ENCODE measurements at places on chromosomes 3 and 15. TPM values are rescaled to one million over a fixed set of nuclear protein-coding genes. Genes with fewer than 3 reads are reported as not detected.
A peak's percentile ranks its signal among the peaks of the same experiment; 100 is the strongest.

DNA sequence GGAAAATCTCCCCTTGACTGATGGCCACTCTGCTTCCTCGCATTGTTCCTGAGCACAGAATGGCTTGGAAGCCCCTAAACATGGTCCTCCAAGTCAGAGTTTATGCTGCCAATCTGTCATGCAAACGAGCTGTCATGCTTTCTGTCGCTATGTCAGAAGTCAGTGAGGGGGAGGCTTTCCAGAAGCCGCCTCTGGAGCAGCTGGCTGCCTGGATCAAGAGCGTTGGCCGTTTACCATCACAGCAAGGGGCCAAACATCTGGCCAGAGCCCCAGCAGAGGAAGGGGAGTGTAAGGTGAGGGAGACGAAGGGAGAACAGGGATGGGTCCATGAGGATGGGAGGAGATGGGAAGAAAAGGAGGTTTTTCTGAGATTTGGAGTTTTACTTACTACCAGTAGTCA lies 372.6 kb upstream of the NR2F2 start:
- H3K4me1 ChIP-seq, result no peaks in the 10 kb centered on the region
- H3K27ac ChIP-seq, result no peak overlapping the region
- H3K36me3 ChIP-seq, result no peaks in the 10 kb centered on the region
- no peaks in the 10 kb centered on the region for H3K27me3 ChIP-seq
- no peak for DNase-seq

- no peaks in the 10 kb centered on the region for H3K27me3 ChIP-seq
- no peaks in the 10 kb centered on the region for H3K36me3 ChIP-seq
- peak within 1 kb of the TSS; percentile 47 for H3K4me3 ChIP-seq
- DNase-seq, result peak; percentile 44
- peaks cover 44% of the 10 kb centered on the region for H3K4me1 ChIP-seq
Observed at GRCh38 chr3:86990734-86991481, at the start of gene VGLL3. VGLL3 (minus strand) TSS chr3:86991149; CDS start chr3:86990743, 406 bp downstream.

DNA sequence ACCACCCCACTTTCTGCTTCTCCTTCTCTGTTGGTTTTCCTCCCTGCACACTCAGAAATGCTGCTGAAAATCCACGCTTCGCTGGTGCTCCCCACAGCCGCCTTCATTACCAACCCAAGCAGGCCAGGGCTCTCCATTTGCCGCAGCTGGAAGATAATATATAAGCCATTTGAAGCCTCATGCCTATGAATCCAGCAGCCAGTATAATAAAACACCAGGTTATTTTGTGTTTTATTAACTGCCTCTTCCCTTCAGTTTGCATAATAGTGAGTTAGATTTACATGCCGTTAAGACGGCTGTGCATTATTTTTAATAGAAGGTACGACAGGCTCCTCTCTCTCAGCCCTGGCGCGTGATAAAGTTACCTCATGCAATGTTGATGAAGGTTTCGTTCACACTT lies 86.6 kb downstream of the TOP2B start:
- no peak for DNase-seq
- H3K27me3 ChIP-seq, result no peaks in the 10 kb centered on the region
- peaks cover 5% of the 10 kb centered on the region for H3K36me3 ChIP-seq
- peaks cover 10% of the 10 kb centered on the region for H3K4me1 ChIP-seq
- H3K27ac ChIP-seq, result no peak overlapping the region

DNA sequence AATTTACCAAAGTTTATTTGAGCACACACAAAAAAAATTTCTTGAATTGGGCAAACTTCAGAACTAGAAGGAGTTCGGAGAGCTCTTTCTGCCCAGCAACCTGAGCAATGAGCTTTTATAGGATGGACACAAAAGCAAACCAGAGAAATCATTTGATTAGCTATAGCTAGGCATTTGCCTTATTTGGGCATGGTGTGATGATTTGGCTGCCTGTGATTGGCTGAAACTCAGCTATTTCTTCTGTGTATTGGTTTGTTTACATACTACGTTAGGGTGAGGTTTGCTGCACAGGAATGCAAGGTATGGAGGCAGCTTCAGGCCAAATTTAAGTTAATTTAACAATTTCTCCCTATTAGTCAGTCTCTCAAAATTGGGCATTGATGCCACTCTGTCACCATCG lies 65.1 kb downstream of the NEK11 start:
- DNase-seq, result no peak
- no peak overlapping the region for H3K27ac ChIP-seq
- H3K36me3 ChIP-seq, result no peaks in the 10 kb centered on the region

- no peaks in the 10 kb centered on the region for H3K4me1 ChIP-seq
- no peak overlapping the region for H3K27ac ChIP-seq
- H3K4me3 ChIP-seq, result no peak overlapping the region
Observed at GRCh38 chr3:38047896-38048295, 8.9 kb downstream of the DLEC1 start.

DNA sequence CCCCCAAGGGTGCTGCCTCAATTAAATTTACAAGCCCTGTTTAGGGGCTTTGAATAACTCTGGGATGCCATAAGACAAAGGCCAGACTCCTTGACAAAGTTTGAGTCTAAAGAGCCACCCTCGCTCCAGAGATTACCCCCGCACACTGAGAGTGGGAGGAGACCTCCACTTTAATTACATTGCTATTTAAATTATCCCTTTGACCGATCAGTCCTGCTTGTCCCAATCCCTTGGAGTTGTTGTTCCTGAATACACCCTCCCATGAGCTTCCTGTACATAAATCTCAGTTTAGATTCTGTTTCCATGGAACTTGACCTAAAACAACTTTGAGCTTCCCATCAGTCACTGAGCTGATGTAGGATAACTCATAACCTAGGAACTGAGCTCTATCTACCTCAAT lies 596.3 kb downstream of the PYDC2 start:
- DNase-seq, result peak; percentile 12
- no peak overlapping the region for H3K4me3 ChIP-seq
- no peak overlapping the region for H3K27ac ChIP-seq
- peaks cover 27% of the 10 kb centered on the region for H3K4me1 ChIP-seq
- H3K36me3 ChIP-seq, result no peaks in the 10 kb centered on the region

- no peaks in the 10 kb centered on the region for H3K4me1 ChIP-seq
- no peak for DNase-seq
- H3K27me3 ChIP-seq, result peaks cover 8% of the 10 kb centered on the region
- H3K27ac ChIP-seq, result no peak overlapping the region
- H3K4me3 ChIP-seq, result no peak overlapping the region
Observed at GRCh38 chr3:122627301-122627700, 49.9 kb downstream of the PARP15 start.

- peaks cover 3% of the 10 kb centered on the region for H3K4me1 ChIP-seq
- H3K27ac ChIP-seq, result no peak overlapping the region
- no peak for DNase-seq
- H3K4me3 ChIP-seq, result no peak overlapping the region
- H3K36me3 ChIP-seq, result no peaks in the 10 kb centered on the region
- no peaks in the 10 kb centered on the region for H3K27me3 ChIP-seq
Observed at GRCh38 chr15:74504418-74504817, 36.6 kb upstream of the ARID3B start.

DNA sequence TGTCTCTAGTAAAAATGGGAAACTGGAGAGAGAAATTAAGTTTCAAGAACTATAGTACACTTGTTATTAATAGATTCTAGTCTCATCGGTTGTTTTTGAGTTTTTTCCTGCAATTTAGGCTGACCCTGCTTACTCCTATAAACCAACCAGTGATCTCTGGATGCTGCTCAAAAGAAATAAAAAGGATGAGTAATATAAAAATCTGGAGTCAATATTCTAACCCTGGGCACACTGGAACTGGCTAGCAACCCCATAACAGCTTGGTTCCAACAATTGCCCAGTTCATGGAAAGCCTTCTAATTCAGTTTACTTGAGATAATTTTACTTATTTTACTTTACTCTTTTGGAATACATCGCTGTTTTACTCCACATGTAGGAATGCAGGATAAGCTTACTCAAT lies 211.6 kb downstream of the GBE1 start:
- H3K4me1 ChIP-seq, result no peaks in the 10 kb centered on the region
- H3K27me3 ChIP-seq, result no peaks in the 10 kb centered on the region
- no peak overlapping the region for H3K4me3 ChIP-seq
- no peak overlapping the region for H3K27ac ChIP-seq
- no peaks in the 10 kb centered on the region for H3K36me3 ChIP-seq
- no peak for DNase-seq

DNA sequence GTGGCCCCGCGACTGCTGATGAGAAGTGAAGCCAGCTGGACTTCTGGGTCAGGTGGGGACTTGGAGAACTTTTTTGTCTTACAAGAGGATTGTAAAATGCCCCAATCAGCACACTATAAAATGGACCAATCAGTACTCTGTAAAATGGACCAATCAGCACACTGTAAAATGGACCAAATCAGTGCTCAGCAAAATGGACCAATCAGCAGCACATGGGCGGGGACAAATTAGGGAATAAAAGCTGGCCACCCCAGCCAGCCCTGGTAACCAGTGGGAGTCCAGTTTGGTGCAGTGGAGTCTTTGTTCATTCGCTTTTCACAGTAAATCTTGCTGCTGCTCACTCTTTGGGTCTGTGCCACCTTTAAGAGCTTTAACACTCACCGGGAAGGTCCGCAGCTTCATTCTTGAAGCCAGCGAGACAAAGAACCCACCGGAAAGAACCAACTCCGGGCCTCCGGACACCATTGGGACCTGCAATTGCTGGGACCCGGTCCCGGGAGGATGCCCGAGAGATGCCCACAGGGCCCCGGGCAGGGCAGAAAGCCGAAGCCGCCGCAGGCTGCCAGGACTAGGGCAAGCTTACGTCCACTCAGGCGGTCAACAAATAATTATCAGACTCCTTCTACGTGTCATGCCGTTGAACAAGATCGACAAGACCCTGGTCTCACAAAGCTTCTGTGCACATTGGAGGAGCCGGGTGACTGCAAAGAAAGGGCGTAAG lies 8.3 kb upstream of the NR2E3 start:
- no peaks in the 10 kb centered on the region for H3K27me3 ChIP-seq
- DNase-seq, result no peak
- H3K36me3 ChIP-seq, result no peaks in the 10 kb centered on the region
- peaks cover 10% of the 10 kb centered on the region for H3K4me1 ChIP-seq
- H3K4me3 ChIP-seq, result no peak overlapping the region

DNA sequence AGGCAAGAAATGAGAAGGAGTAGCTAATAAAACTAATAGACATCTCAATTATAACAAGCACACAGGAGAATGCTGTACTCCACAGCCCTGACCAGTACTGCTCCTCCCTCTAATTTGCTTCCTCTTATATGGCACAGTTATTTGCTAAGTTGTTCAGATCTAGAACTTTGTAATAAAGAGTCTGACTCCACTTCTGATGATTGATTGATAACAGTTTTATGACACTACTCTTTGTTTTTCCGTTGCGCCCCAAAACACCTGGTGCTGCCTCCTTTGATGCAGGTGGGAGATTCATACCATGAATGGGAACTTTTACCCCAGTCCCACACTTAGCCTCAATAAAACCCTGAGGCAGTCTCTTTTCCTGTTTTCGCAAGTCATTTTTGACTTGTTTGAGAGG lies 777.7 kb downstream of the GBE1 start:
- H3K36me3 ChIP-seq, result no peaks in the 10 kb centered on the region
- H3K4me3 ChIP-seq, result no peak overlapping the region
- no peaks in the 10 kb centered on the region for H3K4me1 ChIP-seq
- DNase-seq, result no peak

STAB1 gene
- 340 TPM for total RNA-seq

IL16 gene
- total RNA-seq, result 2.1 TPM

GOLGA8H gene
- total RNA-seq, result 3.3 TPM

ACVR2B gene
- total RNA-seq, result 4.9 TPM

KCTD6 gene
- 7.4 TPM for total RNA-seq

DAG1 gene
- total RNA-seq, result 88.0 TPM

POLQ gene
- 10.8 TPM for total RNA-seq
